Right lung (tissue), 10 donors: ENCODE measurements at places on chromosomes 4 and X. TPM values are rescaled to one million over a fixed set of nuclear protein-coding genes. Genes with fewer than 3 reads are reported as not detected.

DNA sequence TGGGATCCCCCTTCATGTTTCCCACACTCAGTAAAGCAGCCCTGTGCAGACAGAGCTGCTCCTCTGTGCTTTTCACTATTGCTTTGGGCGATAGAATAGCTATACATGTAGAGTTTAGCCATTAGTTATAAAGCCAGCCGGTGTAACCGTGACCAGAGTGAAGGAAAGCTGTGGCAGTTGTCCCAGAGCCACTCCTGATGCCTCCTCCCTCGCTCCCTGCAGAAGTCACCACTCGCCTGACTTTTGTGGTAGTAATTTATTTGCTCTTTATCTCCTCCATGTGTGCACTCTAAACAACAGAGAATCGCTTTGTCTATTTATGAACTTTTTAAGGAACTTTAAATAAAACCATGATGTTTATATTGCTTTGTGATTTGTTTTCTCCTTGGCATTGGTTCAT, 41.8 kb upstream of the WWC2 start:
- DNase-seq = no peak

- no peak for DNase-seq
These were observed 294.2 kb upstream of the CT83 start for GRCh38 chrX:116756958-116757357.

- DNase-seq = no peak
These were observed 33.7 kb upstream of the RP2 start for GRCh38 chrX:46803140-46803539.

DNA sequence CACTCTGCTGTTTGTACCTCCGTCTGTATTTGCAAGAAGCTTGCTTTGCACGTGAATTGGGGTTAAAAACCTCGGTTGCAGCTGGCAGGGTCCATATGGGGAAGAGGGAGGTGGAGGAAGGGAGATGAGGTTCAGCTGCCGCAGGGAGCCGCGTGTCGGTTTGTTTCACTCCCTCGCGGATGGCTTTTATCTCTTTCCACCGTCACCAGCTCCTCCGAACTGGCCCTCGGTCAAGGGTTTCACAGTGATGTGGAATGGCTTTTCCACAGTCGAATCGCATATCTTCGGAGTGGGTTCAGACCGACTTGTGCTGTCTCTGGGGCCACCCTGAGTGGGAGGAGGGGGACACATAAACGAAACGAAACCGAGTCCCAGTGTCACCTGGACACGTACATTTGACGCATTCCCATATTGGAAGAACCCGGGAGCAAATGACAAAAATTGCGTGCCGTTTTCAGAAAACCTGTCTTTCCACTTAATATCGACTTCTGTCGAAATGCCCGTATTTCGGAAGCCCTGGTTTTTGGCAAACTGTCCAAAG, 929 bp downstream of the ZBTB33 start:
- DNase-seq = no peak

DNA sequence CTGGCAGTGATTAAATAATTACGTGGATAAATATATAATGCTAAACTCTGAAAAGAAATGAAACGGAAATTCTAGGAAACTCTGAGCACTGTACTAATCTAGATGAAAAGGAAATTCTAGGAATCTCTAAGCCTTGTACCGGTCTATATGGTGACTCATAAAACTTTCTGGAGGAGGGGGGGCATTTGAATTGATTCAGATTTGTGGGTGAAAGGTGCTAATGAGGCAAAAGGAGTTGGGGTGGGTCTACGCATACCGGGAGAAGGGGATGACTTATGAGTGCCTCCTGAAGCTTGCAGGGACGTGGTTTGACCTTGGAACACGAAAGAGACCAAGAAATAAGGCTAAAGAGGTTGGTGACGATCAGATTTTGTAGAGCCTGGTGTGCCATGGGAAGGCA, 151.7 kb upstream of the CASK start:
- no peak for DNase-seq

GRCh38 chrX:18377796-18378195, 23.3 kb upstream of the SCML2 start:
- no peak for DNase-seq

GRCh38 chr4:1168191-1169101, 3.9 kb downstream of the SPON2 start:
- no peak for DNase-seq

The ADH6 gene
- polyA plus RNA-seq = 15.0 TPM

DNA sequence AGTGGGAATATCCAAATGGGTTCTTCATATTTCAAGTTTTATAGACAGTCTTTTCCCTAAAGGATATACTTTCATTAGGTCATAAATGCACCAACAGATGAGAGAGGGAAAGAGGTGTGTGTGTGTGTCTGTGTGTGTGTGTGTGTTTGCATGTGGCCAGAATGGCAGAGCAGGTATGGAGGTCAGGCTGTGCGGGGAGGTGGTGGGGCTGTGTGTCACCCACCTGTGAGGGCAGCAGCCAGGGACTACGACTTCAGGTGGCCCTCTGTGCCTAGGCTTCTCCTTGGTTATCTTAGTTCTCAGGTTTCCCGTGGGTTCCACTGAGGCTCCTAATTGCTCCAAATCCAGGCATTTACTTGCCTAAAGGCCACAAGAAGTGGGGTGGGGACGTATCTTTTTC, 14.6 kb downstream of the HAND2 start:
- no peak for DNase-seq

- peak; percentile 38 for DNase-seq
These were observed 107.4 kb upstream of the STOX2 start for GRCh38 chr4:183797445-183798300.

DNA sequence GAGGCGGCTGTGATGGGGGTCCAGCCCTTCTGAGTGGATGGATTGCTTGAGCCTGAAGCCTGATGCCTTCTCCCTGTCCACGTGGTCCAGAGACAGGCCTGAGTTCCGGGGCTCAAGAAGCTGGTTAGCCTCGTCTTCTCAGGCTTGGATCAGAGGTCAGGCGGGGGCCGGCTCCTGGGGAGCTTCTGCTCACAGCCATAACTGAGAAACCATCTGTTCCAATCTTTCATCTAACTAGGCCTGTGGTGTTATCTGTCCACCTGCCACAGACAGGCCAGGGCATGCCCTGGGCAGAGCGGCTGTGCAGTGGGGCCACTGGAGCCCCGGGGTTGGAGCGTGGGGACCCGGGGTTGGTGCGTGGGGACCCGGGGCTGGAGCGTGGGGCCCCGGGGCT, 63.1 kb downstream of the SORCS2 start:
- no peak for DNase-seq

GRCh38 chr4:108833046-108833445, 70.2 kb upstream of the ETNPPL start:
- DNase-seq = no peak

The STATH gene
- not detected for polyA plus RNA-seq

GRCh38 chr4:78379040-78379439, 172.5 kb upstream of the ANXA3 start:
- no peak for DNase-seq

- DNase-seq = no peak
These were observed 82.9 kb upstream of the BANK1 start for GRCh38 chr4:101707596-101707995.

- DNase-seq = no peak
These were observed 272.7 kb upstream of the PCDH18 start for GRCh38 chr4:137804906-137805495.

GRCh38 chr4:67393699-67394281, 151.5 kb downstream of the CENPC start:
- DNase-seq = peak; percentile 10

DNA sequence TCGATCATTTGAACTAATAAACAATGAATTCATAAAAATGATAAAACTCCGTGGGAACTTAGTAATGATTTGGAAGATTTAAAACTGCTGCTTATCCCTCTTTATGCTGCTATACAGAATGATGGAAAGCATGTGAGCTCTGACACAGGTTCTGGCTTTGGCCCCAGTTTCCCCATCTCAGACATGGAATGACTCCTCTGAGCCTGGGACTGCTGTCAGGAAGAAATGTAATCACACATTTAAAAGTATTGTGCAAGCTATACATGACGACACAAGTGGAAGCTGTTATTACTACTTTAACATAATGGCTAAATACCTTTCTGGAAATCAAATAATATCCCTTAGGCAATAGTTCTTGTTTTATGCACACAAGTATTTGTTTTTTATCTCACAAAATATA, 161.7 kb downstream of the DCHS2 start:
- DNase-seq = peak; percentile 78

The PTTG2 gene
- not detected for polyA plus RNA-seq

The IQCM gene
- not detected for polyA plus RNA-seq

DNA sequence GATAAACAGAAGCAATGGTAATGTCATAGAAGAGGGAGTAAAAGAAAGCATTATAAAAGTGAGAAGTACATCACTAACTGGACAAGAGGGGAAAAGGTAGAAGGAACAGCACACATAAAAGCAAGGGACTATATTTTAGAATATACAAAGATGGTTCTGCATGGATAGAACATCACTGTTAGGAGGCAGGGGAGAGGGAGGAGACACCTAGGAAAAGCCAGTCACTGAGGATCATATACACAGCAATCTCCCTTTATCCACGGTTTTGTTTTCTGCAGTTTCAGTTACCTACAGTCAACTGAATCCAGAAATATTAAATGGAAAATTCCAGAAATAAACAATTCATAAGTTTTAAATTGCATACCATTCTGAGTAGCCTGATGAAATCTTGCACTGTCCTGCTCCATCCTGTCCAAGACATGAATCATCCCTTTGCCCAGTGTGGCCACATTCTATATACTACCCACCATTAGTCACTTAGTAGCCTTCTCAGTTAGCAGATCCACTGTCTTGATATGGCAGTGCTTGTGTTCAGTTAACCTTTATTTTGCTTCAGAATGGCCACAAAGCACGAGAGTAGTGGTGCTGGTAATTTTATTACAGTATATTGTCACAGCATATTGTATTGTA, 74.2 kb downstream of the PPA2 start:
- no peak for DNase-seq

- no peak for DNase-seq
These were observed 45.4 kb downstream of the MAMLD1 start for GRCh38 chrX:150408561-150408960.

DNA sequence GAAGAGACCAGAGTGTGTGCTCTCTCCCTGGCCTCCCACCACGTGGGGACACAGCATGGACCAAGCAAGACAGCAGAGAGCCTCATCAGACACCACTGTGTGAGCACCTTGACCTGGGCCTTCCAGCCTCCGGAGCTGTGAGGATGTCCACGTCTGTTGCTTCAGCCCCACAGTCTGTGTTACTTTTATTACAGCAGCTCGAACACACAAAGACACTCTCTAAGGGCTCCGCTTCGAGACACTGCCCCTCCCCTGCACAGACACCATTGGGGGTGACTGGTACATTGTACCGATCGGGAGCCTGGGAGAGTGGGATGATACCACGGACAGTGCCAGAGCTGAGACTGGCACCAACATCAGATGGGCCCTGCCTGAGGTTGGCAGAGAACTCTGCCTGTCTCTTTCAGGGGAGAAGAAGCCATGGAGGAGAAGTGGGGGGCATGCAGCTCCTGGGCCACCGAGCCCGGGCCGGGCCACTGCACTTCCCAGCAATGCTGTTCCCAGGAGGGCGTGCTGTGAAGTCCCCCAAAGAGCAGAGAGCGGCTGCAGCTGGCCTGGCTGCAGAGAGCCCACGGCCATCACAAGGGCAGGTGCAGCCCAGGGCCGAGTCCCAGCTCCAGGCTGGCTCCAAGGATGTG, 48.1 kb upstream of the HMX1 start:
- no peak for DNase-seq

- DNase-seq = no peak
These were observed 87.9 kb upstream of the PACRGL start for GRCh38 chr4:20612313-20612712.

DNA sequence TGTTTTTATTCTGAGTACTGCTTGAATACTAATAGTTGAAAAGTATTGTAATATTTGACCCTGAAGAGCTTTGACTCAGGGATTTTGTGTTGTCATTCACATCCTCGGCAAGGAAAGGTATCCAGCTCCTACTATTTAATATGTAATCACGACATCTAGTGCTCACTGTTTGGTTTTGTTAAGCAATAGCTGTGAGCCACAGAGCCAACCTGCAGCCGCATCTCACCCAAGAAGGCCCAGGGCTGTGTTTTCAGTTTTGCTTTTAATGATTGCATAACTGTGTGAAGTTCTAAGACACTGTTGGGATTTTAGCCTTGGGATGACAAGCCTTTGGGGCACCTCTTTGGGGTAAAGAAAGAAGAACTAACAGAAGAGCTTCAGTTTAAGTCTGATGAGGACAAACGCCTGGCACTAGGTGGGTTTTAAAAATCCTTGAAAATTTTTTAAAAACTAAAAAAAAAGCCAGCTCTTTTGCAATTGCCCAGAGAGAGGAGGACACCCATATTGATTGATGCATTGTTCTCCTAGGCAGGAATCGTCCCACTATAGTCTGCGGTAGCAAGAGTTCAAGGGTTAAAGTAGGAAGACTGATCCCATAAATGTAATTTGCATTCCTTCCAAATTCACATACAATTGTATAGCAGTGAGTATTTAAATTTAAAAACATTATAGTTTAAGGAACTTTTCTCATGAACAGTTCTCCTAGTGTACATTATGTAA, 157.8 kb downstream of the RELL1 start:
- DNase-seq = no peak

DNA sequence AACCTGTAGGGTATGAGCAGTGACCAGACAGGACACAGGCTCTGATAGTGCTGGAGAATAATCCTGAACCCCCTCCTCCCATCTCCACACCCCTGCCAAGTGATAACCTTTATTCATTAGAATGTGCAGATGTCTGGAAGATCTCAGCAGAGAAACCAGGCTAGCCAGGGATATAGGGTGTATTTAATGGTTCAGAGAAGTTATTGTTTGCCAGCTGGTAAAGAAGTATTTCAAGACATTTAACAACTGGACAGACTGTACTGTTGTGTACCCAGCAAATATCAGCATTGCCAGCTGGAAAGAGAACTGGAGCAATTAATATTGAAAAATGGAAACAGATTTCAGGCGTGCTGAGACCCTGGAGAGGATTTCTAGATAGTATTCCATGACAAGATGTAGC, 94.5 kb downstream of the RASGEF1B start:
- DNase-seq = no peak

- no peak for DNase-seq
These were observed 16.9 kb upstream of the TMEM271 start for GRCh38 chr4:592825-593520.

GRCh38 chr4:87802858-87803257, 3.5 kb downstream of the IBSP start:
- no peak for DNase-seq

DNA sequence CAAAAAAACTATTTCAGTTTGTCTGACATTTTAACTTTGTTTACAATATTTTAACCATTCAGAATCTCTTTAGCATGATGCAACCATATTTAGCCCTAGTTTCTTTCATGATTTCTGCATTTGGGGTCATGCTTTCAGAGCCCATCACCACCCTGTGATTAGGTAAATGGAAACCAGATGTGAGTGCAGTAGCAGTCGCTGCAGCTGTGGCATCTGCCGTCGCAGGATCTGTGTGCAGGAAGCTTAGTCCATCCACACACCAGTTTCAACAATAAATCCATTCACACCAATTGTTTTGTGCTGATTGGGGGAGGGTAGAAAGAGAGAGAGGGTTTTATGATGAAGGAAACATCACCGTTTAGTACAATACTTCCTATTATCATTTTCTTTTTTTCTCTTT, 130.5 kb downstream of the CPEB2 start:
- peak; percentile 16 for DNase-seq

GRCh38 chr4:42391981-42392380, 5.3 kb upstream of the SHISA3 start:
- no peak for DNase-seq

The VSIG4 gene
- polyA plus RNA-seq = 13.5 TPM

The FTSJ1 gene
- 36.2 TPM for polyA plus RNA-seq
